ENCODE measurements at places on chromosomes 4 and X.

DNA sequence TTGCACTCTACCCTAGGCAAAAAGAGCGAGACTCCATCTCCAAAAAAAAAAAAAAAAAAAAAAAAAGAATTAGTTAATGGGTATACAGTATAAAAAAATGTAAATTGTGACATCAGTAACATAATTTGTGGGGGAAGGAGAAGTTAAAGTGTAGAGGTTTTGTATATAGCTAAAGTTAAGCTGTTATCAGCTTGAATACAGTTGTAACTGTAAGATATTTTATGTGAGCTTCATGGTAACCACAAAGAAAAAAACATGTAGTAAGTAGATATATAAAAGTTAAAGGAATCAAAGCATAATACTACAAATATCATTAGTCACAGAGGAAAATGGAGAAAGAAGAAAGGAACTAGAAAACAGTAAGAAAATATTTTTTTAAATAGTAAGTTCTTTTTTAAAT lies 53.2 kb upstream of the EPGN start:
- no peak for ATAC-seq

GRCh38 chr4:139184129-139184528 lies 7.1 kb upstream of the ELF2 start:
- ATAC-seq = no peak

DNA sequence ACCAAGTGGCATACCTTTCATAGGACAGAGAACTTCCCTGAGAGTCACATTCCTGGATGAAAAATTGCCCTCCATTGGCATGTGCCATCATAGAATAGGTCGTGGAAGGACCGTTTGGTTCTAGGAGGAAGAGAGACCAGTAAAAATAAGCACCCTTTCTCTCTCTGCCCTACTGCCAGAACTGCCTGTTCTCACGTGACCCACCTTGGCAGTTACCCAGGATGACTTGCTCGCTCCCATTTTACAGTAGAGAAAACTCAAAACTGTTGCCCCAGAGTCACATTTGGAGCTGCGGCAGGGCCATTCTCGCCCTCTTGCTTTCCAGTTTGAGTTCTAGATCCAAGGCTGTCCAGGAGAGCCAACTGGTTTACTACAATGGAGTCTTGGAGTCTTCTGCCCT lies 1.1 kb upstream of the NLGN3 start:
- ATAC-seq = no peak

DNA sequence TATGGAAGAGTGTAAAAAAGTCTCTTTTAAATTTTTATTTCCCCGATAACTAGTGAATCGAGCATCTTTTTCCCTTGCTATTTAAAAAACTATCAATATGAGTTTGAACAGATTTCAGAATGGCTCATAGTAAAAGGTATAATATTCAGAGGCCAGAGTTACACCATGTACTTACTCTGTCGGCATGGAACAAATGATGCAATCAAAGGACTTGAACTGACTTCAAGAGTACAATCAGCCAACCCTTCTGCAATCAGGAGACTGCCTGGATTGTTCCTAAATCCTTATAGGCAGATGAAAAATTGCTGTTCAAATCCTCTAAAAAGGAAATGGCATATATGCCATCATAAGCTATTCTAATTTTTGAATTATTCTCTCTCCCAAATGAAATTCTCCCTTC lies 273.3 kb downstream of the SH2D1A start:
- ATAC-seq = no peak

DNA sequence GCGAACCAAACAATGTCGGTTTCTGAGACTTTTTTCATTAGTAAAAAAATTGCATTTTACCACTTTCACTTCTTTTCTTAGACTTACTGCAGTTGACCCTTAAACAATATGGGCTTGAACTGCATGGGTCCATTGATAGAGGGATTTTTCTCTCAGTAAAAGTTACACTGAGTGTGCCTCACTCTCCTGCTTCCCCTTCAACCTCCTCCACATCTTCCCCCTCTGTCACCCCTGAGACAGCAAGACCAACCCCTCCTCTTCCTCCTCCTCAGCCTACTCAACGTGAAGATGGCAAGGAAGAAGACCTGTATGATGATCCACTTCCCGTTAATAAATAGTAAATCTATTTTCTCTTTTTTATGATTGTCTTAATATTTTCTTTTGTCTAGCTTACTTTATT lies 43.4 kb downstream of the TEC start:
- ATAC-seq = no peak

DNA sequence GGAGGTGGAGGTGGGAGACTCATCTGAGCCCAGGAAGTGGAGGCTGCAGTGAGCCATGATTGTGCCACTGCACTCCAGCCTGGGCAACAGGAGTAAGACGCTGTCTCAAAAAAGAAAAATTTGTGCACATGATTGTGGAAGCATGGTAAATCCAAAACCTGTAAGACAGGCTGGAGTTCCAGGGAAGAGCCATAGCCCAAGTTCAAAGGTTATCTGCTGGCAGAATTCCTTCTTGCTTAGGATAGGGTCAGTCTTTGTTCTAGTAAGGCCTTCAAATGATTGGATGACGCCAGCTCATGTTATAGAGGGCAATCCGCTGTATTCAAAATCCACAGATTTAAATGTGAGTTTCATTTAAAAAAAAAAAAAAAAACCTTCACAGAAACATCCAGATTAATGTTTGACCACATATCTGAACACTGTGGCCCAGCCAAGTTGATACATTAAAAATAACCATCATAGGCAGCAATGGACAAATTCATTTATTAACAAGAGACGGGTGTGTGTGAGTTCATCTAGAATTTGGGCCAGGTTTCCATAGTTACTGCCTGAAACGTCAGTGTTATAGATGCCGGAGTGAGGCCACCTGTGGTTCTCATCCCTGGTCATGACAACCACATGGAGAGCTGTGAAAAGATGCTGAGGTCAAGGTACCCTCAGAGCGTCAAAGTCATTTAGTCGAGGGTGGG lies 35.2 kb upstream of the SLC2A9 start:
- no peak for ATAC-seq

GRCh38 chrX:43580621-43581020 lies 75.5 kb upstream of the MAOA start:
- no peak for ATAC-seq

DNA sequence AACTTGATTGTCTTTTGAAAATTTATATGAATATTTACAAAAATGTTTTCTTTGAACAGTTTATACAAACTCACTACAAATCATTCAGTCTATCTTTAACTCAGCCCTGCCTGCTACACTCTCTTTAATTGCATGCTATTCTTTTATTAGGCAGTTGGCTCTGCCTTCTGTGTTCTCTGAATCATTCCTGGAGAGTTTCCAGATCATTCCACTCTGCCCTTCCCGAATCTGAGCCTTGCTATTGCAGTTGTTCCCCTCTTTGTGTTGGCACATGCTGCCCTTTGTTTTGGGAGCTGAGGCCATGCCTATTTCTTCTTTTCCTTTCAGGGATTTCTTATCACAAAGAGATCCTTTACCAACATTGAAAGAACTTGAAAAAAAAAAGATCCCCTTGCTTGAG lies 8.7 kb upstream of the TECRL start:
- ATAC-seq = peak; percentile 68

- no peak for ATAC-seq
These were observed 74.8 kb downstream of the STPG2 start for GRCh38 chr4:98068495-98068894.

- ATAC-seq = no peak
These were observed 29.8 kb downstream of the DCAF8L2 start for GRCh38 chrX:27619975-27620374.

- ATAC-seq = no peak
These were observed 398.5 kb downstream of the GPM6A start for GRCh38 chr4:175413561-175413960.

DNA sequence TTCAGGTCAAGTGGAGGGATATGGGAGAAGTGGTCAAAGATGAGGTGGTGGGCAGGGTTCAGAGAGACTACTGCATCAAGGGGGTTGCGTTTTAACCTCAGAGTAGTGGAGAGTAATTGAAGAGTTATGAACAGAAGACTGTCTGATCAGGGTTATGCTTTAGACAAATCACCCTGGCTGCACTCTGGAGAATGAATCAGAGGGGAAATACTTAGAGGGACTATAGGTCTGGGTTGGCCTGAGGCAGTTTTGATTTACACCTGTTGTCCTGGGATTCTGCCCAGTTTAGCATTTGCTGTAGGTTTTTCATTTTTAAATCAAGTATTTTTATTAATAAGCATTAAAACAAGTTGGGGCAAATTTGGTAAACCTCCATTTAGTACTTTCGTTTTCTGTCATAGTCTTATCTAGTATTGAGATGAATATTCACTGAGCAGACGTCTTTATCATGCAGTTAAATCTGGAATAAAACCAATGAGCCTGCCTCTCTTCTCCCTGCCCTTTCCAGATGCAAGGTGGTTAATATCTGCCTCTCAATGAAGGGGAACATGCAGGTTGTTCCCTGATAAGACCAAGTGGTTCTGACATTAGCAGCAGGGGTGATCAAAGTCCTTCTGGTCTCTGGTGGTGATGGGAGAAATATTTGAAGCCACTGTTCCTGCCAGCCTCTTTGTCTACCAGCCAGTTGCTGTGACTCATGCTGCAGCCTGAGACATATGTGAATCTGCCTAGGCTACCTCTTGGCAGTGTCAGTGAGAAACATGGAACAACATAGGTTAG lies 116.0 kb upstream of the RPS6KA3 start:
- ATAC-seq = peak; percentile 48

GRCh38 chr4:150232029-150232428 lies 153.8 kb downstream of the DCLK2 start:
- no peak for ATAC-seq

DNA sequence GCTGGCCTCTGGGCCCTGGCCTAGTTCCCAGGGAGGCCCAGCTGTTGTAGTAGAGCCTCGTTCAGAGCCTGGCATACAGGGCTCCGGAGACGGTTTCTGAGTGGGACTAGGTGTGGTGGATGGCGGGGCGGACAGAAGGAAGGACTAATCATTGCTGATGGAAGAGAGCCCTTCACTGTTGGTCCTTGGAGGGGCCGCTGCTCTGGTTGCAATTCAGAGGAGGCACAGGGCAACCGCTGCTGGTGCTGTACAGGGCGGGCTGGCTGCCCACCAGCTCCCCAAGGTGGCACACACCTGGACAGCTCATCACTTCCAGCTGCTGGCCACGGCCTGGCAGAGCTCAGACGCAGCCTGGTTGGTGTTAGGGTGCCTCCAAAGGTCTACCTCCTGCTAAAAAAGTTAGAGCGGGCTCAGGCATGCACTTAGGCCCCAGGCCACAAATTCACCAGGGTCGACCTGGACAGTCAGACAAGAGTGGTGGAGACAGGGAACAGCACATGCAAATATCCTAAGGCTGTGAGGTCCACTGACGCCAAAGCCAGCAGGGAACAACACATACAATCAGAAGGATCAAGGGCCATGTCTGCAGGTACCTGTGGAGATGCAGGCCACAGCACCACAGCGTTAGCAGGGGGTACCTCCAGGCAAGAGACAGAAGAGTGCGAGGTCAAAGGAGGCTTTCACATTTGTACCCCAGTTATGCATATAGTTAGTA lies 7.5 kb upstream of the RNF4 start:
- no peak for ATAC-seq

- no peak for ATAC-seq
These were observed 788.4 kb downstream of the RPA4 start for GRCh38 chrX:97672138-97672537.

DNA sequence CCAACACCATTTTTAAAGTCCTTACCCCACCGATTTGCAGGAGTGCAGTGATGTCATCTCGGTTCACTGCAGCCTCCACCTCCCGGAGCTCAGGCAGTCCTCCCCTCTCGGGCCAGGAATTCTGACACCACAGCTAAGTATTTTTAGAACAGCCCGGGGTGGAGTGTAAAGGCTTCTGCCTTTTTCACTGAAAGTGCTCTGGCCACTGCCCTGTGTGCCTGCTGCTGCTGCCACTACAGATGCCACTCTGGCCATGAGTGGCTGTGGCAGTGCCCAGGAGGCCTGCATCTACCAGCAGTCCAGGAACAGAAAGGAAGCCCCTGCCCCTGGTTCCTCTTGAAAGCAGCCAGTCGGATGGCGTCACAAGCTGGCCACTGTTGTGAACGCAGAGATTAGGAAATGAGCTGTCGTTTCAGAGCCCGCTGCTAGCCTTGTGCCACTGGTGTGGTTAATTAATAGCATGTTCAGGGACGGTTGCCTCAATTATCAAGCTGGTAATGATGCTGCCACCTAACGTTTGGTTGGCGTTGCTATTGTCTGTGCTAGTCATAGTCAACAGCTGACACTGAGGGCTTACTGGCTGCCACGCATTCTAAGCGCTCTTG lies 23.6 kb upstream of the TBC1D14 start:
- ATAC-seq = peak; percentile 45

DNA sequence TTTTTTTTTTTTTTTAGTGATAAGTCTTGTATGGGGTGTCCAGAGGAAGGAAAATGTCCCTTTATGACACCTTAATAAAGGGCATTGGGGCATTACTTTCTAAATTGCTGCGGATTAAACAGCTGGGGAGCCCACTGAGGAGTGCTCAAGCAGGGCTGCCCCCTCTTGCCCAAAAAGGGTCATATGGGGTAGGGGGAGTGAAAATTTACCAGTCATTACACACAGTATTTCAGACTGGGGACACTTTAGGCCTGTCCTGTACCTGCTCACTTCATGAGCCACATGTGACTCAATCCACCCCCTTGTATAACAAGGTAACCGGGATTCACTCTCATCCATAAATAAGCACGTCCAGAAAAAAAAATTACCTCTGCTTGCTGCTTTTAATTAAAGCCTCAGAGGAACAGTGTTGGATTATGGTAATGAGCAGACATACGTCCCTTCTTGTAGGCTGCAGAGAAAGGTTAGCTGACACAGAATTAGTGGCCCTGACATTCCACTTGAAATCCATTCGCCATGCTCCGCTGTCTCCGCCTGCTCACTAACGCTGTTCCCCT lies 1.8 kb downstream of the PRDM8 start:
- ATAC-seq = no peak

GRCh38 chr4:137514406-137515111 lies 17.7 kb downstream of the PCDH18 start:
- ATAC-seq = no peak

DNA sequence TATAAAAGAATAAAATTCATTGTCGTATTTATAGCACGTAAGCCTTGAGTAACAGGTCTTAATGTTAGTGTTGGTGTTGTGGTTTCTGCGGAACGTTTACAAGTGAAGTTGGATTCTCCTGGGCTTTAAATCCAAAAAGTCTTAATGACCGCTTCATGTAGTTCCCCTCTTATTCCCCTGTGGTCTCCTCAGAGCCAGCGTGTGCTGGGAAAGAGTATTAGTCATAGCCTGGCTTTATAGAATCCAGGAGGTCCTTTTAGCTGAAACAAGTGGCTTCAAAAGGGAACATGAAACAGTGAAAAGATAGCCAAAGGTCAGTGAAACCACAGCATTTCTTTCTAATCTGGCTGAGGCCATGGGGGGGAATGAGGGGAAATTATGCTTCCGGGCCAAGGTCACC lies 79.1 kb downstream of the CLCN4 start:
- ATAC-seq = no peak

DNA sequence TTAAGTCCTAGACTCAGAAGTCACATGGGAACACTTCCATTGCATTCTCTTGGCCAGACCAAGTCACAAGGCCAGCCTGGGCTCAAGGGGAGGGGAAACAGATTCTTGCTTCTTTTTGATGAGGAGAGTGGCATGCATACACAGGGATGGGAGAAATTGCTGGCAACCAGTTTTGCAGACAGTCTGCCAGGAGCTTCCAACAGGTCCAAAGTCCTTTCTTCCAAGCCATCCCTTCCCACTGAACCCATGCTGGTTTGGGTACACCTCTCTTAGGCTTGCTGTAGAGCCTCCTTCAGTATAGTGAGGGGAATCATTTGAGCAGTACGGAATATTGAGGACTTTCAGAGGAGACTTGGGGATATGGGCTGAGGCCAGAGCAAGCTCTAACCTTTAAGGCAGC lies 267.8 kb downstream of the BCOR start:
- ATAC-seq = no peak

GRCh38 chr4:160318567-160319220 lies 1215.8 kb downstream of the RAPGEF2 start:
- no peak for ATAC-seq

GRCh38 chr4:124703154-124703553 lies 9.4 kb downstream of the ANKRD50 start:
- no peak for ATAC-seq
